ENCODE measurements at places on chromosomes 3 and 15.
A peak's percentile ranks its signal among the peaks of the same experiment; 100 is the strongest.

- no peak for DNase-seq
Observed at GRCh38 chr15:49692514-49693090, 71.8 kb downstream of the DTWD1 start.

GRCh38 chr15:36363335-36363734 is 216.1 kb upstream of the CDIN1 start:
- no peak for DNase-seq

GRCh38 chr3:117084739-117085270 is 375.2 kb downstream of the TUSC7 start:
- no peak for DNase-seq

GRCh38 chr15:101852356-101852755 is 40.4 kb downstream of the OR4F15 start:
- DNase-seq, result no peak

GRCh38 chr3:120622870-120623726 is 27.0 kb downstream of the NDUFB4 start:
- no peak for DNase-seq

- no peak for DNase-seq
Observed at GRCh38 chr15:101054116-101054515, 135.0 kb downstream of the LRRK1 start.

- no peak for DNase-seq
Observed at GRCh38 chr3:64178419-64178818, 46.8 kb downstream of the PRICKLE2 start.

DNA sequence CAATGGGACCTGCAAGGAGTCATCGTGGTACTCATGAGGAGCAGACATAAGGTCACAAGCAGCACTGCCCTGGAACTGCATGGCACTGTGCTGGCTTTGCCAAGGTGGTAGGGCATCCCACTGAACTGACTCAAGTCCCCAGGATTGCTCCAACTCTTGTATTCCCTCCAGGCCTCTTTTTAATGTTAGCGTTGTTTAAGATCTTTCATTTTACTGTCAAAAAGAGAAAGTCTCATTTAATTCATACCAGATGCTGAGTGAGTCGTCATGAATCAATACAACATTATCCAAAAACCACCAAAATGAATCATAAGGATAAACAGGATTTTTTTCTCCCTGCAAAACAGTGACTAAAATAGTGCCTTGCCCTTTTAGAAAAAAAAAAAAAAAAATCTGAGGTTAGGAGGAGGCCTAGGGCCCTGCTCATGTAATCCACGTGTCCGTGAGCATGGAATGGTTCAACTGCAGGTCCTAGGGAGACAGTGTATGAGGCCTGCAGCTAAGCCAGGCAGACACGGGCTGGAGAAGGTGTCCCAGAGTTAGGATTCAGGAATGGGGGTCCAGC is 36.7 kb upstream of the BLM start:
- no peak for DNase-seq

GRCh38 chr3:198079771-198080520 is 119.9 kb downstream of the LMLN start:
- DNase-seq, result peak; percentile 16

DNA sequence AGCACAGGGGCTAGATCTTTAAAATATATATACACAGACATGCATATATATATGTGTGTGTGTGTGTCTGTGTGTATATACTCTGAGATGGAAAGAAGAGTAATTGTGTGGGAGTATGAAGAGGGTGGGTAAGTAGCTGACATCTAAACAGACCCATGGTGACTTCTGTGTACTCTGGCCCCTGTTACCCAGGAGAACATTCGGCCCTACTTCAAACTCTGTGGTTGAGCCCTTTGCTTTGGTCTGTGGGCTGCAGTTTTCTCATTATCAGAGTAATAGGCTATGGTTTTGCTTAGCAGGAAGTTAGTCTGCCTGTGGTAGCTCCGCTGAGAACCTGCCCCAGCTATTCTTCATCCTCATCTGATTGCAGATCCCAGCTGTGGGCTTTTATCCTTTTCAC is 141.4 kb downstream of the RBPMS2 start:
- DNase-seq, result peak; percentile 65

DNA sequence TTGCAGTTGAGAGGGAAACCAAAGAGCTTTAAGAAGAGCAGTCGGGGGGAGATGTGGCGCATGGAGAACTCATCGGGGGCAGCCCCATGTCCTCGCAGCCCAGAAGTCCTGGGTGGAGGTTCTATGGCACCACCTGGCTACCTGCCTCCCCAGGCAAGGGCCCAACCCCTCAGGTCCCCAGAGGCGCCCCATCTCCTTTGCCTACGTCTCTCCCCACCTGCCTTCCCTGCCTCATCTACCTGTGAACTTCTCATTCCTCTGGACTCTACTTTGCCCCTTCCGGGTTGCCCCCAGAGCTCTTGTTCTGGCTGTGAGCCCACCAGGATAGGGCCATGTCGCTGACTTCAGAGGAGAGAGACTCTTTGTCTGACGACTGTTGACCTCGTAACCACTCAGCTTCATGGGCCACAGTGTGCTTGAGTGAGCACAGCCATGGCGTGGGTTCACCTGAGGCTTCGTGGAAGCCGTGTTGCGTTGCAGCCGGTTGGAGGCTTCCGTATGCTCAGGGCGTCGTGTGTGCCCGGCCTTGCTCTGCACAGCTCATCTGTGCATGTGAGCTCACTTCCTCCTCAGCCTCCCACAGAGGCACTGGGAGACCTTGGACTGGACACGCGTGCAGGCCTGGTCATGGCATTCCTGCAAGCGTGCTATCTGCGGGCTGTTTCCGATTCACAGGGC is 13.4 kb downstream of the APBA2 start:
- no peak for DNase-seq

DNA sequence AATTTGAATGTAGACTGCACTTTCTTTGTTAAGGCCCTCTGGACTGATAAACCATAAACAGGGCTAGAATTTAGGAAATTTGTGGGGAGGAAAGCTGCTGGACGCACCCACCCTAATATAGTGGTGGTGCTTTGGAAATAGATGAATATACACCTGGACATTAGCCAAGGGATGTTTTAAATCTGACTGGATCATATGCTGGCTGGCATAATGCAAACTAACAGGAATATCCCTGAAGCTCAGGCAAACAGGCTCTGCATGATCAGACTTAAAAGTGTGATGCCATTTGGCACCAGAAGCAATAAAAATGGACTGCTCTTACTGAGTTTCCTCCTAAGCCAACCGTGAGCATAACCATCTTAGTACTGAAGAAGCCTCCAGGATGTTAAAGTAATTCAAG is 465.8 kb upstream of the ROBO1 start:
- DNase-seq, result no peak

GRCh38 chr3:56413911-56414310 is 54.4 kb downstream of the ERC2 start:
- DNase-seq, result no peak

- DNase-seq, result no peak
Observed at GRCh38 chr15:91291673-91292072, 191.6 kb downstream of the SV2B start.

- no peak for DNase-seq
Observed at GRCh38 chr15:48557335-48557734, 88.2 kb downstream of the FBN1 start.

DNA sequence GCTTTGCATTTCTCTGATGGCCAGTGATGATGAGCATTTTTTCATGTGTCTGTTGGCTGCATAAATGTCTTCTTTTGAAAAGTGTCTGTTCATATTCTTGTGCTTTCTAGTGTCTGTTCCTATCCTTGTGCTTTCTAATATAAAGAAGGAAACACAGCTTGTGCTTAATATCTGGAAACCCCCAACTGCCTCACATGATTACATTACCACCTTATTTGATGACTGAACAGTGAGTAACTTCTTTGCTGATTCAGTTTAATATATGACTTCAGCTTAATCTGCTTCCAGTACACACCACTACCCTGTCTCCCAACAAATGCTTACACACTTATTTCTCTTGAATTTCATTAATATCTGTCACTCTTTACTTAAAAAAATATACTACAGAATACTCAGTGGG is 835.1 kb downstream of the EDEM1 start:
- DNase-seq, result no peak

DNA sequence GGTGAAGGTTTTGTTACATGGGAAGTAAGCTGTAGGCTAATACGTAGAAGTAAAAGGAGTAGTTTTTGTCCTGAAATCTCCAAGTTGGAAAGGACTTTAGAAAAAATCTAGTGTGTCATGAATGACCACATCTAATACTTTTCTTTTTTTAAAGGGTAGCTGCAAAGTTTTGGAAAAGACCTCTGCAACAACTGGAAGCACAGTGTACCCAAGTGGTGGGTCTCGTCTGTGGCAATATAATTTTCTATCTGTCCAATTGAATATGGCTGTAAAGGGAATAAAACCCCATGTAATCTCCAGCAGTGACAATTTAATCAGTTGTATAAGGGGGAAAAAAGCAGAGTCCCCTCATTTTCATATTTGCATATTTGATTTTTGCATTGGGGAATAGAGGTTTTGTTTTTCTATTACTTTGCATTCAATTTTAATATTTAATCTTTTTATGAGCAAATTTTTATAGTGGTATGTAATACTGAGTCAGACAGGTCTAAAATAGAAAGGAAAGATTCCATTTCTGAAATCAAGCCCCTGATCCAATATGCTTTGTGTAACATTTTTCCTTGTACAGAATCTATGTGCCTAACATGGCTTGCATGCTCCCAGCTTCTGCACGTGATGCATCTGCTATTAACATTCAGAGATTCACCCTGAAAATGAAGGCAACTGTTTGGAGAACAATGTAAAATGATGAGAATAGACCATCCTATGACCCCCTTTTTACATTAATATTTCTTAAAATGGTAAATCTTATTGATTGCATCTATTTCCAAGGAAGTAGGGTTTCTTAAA is 531.4 kb downstream of the ZIC1 start:
- no peak for DNase-seq

Measured in GM13977 (cell line).